ENCODE measurements at places on chromosomes 2 and 18.

GRCh38 chr2:101972621-101973434, 18.9 kb upstream of the IL1R2 start:
- DNase-seq = no peak

DNA sequence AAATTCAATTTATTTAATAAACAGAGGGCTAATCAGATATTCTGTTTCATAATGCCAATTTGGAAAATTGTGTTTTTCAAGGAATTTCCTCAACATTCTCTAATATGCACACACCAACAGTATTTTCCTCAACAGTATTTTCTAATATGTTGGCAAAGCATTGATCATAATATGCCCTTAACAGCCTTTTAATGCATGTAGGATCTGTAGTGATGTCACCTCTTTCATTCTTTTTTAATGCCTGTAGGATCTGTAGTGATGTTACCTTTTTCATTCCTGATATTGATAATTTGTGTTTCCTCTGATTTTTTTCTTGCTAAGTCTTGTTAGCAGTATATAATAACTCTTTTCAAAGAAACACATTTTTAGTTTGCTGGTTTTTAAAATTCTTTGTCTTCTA, 15.9 kb downstream of the VWA3B start:
- DNase-seq = no peak

- no peak for DNase-seq
Measured at GRCh38 chr2:4507661-4508060, 804.3 kb downstream of the DCDC2C start.

- no peak for DNase-seq
Measured at GRCh38 chr2:53865264-53865663, 5.5 kb upstream of the GPR75 start.

GRCh38 chr2:160256507-160256906, 56.4 kb upstream of the ITGB6 start:
- DNase-seq = no peak

- DNase-seq = no peak
Measured at GRCh38 chr2:150247481-150247880, 240.0 kb downstream of the RND3 start.

- DNase-seq = no peak
Measured at GRCh38 chr2:3927031-3927430, 223.7 kb downstream of the DCDC2C start.

- DNase-seq = no peak
Measured at GRCh38 chr2:219672406-219672805, 45.0 kb downstream of the SLC4A3 start.

- DNase-seq = no peak
Measured at GRCh38 chr18:29912351-29912750, 1130.2 kb downstream of the DSC3 start.

DNA sequence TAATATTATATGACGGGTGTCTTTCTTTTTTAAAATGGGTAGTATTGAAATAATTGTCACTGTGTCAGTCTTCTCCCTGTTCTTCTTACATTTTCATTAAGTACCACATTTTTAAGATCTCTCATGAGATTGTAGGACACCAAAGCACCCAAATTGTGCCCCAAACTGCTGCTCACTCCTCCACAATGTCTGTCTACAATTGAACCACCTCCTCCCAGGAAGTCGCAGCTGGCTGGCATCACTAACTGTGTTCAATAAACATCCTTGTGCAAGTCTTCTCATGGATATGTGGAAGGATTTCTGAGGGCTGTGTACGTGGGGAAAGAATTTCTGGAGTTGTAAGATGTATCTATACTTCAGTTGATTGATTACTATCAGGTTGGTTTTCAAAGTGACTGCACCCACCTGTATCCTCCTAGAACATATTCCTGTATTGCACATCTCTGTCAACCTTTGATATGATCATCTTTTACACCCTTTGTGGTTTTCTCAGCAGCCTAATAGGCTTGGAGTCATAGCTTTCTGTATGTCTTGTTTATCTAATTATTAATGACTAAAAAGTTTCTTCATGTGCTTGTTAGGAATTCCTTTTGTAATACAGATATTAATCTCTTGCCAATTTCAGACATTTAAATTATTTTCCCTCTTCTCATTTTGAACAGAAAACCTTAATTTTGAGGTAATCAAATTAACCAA, 774.9 kb downstream of the RNF144A start:
- no peak for DNase-seq

DNA sequence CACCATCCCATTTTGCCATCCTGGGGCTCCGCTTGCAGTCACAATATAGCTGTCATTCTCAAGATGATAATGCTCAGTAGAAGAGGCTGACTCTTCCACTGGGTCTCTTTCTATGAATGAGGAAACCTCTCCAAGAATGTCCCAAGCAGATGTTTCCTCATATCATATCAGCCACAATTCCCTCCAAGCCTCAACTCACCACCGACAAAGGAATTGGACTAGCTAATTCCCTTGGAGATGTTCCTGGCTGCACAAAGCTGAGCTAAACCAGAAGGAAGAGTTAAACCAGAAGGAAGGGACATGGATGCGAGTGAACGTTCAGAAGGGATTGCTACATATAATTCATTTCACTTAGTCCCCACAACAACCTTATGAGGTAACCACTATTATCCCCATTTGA, 65.0 kb upstream of the NPAS2 start:
- DNase-seq = no peak

- no peak for DNase-seq
Measured at GRCh38 chr18:2448565-2449151, 122.6 kb downstream of the METTL4 start.

DNA sequence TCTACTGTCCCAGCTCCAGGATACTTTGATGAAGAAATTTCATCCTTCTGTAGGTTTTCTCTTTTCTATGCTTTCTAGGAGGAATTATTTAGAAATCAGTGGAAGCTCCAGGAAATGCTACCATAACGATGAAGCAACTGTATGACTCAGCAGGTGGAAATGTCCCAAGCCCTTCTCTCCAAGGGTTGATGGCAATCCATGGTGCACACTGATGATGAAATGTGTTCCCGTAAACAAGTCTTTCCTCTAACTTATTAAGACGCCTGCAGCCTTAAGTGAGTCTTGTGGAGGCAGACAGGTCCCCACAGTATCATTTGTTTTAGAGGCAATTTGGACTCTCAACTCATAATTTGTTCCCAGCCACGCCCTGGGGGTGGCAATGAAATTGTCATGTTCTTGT, 777.6 kb upstream of the SOX11 start:
- DNase-seq = no peak

GRCh38 chr2:173290046-173290445, 64.6 kb upstream of the CDCA7 start:
- no peak for DNase-seq

DNA sequence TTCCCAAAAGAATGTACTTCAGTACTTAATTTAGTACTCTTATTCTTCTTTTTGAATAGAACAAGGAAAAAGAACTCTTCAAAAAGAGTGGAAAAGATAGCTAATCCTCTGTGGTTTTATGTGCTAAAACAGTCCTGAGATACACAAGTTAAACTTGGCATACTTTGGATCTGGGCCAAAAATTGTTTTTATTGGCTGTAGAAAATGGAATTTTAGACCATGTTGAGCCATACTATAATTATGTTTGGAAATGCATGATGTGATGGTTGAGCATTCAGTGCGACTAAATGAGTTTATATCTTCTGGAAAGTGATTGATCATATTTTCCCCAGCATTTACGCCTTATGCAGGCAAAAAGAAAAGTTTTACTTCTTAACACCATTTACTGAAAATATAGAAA, 18.0 kb upstream of the PDE1A start:
- DNase-seq = no peak

- DNase-seq = no peak
Measured at GRCh38 chr2:230872968-230873660, 8.4 kb downstream of the ITM2C start.

DNA sequence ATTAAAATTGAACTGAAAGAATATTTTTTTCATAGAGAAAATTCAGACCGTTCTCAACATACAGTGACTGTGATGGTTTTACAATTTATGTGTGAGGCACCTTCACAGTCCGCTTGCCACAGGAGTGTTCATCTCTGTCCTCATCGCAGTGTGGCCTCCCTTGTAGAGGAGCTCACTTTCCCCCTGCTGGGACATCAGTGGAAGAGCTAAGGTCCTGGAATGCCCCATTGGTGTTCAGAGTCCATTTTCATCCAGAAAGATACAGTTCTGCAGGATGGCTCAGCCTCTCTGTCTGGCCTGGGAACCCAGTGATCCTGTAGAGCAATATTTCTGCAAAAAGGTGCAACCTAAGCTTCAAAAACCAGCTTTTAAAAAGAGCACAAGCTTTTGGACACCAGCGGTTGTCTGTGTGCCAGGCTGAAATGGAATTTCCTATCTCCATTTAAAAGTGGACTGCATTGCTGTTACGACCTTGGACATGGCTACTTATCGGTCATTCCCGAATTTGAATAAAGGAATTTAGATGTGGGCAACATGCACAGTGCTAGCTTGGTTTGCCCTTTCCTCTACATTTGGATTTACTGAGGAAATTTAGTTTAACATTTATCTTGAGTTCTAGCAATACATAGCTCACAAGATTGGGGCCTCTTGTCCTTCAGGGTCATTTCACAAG, 26.7 kb upstream of the FAM237A start:
- DNase-seq = no peak

- DNase-seq = no peak
Measured at GRCh38 chr2:136211701-136212100, 93.8 kb upstream of the CXCR4 start.

DNA sequence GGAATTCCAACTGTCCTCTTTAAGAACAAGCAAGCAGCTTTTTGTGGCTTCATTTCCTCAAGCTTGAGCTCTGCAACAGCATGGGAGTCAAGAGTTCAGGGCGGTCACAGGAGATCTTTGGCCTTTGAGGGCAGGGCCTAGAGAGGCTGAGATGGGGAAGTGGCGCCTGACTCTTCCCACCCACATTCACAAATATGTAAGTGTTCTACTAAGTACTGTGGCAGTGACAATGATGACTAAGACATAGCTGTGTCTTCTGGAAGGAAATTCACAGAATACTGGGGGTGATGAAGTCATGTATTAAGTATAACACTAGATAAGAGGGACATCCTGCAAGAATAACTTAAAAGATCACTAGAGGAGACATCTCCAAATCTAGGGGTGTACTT, 15.0 kb downstream of the RND3 start:
- no peak for DNase-seq

DNA sequence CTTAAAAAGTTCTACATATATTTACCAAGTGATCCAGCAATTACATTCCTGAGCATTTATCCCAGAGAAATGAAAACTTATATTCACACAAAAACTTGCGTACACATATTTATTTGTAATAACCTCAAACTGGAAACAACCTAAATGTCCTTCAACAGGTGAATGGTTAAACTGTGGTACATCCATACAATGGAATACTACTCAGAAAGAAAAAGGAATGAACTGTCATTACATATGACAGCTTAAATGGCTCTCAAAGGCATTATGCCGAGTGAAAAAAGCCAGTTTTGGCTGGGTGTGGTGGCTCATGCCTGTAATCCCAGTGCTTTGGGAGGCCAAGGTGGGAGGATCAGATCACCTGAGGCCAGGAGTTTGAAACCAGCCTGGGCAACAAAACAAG, 79.1 kb upstream of the DYNC1I2 start:
- DNase-seq = no peak

DNA sequence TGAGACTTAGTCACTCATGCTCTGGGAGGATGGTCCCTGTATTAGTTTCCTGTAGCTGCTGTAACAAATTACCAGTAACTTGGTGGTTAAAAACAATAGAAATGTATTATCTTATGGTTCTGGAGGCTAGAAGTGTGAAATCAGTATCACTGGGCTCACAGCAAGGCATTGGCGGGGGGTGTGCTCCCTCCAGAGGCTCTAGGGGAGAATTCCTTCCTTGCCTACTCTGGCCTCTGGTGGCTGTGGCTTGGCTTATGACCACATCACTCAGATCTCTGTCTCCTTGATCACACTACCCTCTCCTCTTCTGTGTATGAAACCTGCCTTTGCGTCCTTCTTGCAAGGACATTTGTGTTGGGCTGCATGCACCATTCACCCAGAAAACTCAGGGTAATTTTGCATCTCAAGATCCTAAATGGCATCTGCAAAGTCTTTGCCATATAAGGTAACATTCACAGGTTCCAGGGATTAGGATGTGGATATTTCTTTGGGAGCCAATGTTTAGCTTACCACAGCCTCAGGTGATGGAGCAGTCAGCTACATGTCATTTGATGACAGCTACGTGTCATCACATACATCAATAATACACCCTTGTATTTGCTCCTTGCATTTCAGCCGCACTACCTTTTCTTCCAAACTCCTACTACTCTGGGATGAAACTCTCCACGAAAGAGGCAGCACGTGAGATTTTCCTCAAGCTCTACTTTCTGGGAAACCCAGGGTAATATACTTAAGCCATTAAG, 49.6 kb upstream of the POU3F3 start:
- no peak for DNase-seq

- no peak for DNase-seq
Measured at GRCh38 chr18:55473560-55473959, 114.4 kb downstream of the TCF4 start.

GRCh38 chr2:105721991-105722511, 22.7 kb upstream of the NCK2 start:
- no peak for DNase-seq

DNA sequence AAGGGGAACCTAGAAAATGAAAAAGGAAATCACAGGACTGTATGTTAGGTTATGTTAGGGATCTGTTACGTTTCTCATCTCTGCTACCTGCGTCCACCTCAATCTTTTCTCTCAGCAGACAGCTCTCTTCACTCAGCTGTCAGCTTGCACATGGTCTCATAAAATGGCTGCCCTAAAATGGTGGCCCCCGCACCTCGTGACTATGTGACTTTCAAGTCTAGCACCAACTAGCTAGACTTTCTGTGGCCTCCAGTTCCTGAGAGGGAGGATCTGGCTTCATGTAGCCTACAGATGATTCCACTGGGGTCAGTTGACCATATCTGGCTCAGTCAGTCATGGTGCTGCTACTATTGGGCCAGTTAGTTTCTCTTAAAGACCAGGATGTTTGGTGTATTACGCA, 147.2 kb upstream of the SLC1A4 start:
- DNase-seq = no peak

GRCh38 chr2:97858442-97858841, 137.3 kb downstream of the TMEM131 start:
- no peak for DNase-seq

DNA sequence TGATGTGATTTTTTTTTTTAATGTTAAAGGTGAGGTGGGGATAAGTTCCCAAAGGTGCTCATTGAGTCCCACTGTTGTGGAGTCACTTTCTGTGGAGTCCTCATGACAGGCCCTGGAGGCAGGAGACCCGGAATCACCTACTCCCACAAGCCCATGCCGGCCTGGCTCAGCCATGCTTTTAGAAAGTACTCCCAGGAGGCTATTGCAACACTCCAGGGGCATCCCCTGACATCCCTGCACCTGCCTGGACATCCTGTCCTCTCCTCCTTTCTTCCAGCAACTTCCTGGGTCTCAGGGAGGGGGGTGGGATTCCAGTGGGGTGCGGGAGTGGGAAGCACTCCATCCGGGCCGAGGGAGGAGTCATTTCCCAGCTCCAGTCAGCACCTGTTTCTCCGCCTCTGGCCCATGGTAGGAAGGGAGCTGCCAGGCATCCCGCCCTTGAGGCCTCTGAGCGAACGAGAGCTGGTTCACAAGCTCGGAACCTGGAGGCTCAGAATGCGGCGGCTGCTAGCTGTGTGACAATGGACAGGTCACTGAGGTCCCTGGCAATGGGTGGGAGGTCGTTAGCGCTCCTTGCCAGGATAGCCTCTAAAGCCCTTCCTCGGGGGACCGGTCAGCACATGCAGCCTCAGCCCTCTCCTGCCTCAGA, 163.9 kb upstream of the ID2 start:
- DNase-seq = no peak

GRCh38 chr2:22521620-22522019, 863.4 kb upstream of the KLHL29 start:
- DNase-seq = no peak

- no peak for DNase-seq
Measured at GRCh38 chr2:239594772-239595608, 194.2 kb upstream of the HDAC4 start.
